ENCODE measurements at places on chromosomes 7 and 10.

DNA sequence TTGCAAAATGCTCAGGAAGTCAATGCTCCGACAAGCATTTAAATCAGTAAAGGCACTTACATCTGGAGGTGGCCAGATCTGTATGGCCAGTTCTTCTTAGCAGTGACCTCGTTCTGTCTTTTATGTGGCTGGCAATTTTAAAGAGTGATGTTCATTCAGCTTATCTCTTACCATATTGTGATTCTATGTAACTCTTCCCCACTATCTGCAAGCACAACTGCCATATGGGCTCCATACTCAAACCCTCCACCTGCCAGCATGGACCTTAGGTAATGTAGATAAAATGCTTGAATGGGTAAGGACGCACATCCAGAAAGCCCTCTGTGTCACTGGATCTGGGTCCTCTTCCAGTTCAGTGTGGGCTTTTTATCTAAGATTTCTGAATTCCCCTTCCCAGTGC is 42.4 kb upstream of the STK17A start:
- DNase-seq, result no peak

DNA sequence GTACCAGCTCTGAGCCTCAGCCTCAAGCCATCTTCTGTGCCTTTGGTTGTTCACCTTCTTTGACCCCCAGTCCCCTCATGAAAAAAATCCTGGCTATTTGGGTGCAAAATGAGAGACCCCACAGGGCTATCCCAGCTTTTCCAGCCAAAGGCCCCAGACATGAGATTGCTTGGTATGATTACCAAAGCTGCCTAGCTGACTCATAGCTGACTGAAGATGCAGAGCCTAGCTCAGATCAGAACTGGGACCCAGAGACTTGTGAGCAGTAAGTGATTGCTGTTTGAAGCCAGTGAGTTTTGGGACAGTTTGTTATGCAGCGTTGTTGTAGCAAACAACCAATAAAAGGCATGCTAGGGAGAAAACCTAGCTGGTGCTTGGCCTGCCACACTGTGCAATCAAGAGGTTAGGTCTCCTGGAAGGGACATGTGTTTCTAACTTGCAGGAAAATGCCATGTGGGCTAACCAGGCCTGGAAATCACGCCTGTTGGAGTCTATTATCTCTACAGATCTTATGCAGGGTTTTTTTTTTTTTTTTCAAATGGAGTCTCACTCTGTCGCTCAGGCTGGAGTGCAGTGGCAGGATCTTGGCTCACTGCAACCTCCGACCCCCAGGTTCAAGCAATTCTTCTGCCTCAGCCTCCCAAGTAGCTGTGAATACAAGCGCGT is 48.0 kb upstream of the DAGLB start:
- DNase-seq, result no peak

DNA sequence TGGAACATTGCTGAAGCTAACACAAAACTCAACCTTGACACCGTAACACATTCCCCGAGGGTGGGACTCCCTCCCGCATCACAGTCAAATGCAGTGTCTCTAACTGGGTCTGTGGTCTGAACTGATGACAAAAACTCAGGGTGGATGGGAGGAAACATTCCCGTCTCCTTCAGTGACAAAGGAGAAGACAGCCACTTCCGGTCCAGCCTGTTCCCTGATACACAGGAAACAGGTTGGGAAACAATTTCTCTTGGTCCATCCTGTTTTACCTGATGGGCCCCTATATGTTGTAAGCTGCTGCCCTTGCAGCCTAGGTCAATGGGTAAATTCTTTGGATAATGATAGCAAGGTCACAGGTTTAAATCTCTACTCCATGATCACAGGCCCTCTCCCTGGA is 20.4 kb downstream of the SLC13A4 start:
- DNase-seq, result no peak

GRCh38 chr10:112711366-112711765 is 238.7 kb upstream of the TCF7L2 start:
- no peak for DNase-seq

- no peak for DNase-seq
Observed at GRCh38 chr10:100612601-100613595, 77.2 kb downstream of the HIF1AN start.

GRCh38 chr10:45339894-45340293 is 24.5 kb upstream of the OR13A1 start:
- no peak for DNase-seq

- no peak for DNase-seq
Observed at GRCh38 chr7:55314967-55315366, 50.2 kb upstream of the LANCL2 start.

DNA sequence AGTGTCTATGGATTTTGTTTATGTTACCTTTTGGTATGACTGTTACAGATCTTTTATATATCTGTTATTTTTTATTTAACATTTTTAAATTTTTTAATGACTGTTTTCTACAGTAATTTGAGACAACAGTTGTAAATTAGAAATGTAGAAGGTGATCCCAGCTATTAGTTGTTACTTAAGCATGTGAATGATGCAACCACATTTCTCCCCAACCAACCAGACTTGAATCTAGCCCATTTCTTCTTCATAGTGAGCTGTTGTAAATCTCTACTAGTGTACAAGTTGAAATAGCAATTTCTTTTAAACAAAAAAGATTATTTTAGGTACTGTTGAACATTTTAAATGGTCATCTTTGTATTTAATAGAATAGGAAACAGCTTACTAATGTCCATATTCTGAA is 18.0 kb downstream of the TMEM106B start:
- DNase-seq, result no peak

DNA sequence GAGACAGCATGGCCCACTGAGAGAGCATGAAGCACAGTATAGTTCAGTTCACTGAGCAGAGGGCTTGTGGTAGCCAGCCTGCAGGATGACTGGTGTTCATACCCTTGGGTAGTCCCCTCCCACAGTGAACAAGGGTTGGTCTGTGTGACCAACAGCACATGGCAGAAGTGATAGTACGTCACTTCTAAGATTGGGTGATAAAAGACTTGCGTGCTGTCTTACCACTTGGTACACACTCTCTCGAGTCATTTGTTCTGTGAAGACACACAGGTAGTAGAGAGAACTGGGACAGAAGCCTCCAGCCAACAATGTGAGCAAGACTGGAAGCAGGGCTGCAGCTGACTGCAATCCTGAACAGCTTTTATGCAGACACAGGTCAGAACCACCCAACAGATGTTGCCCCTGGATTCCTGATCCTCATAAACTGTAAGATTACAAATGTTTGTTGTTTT is 14.6 kb downstream of the EPC1 start:
- peak; percentile 33 for DNase-seq

GRCh38 chr7:43659549-43659896 is 69.8 kb downstream of the COA1 start:
- no peak for DNase-seq

GRCh38 chr7:142438235-142438922 is 180.5 kb upstream of the PRSS58 start:
- DNase-seq, result no peak

- DNase-seq, result no peak
Observed at GRCh38 chr7:146449625-146450024, 333.0 kb downstream of the CNTNAP2 start.

GRCh38 chr7:84363741-84364140 is 169.2 kb upstream of the SEMA3A start:
- DNase-seq, result no peak

All from stimulated activated CD4-positive, alpha-beta T cell treated with anti-CD3 and anti-CD28 coated beads, Interleukin-15, amount 100 ng/mL, for 1 hour (primary cell).